ENCODE measurements at places on chromosomes 4 and X. TPM values are rescaled to one million over a fixed set of nuclear protein-coding genes. Genes with fewer than 3 reads are reported as not detected.

DNA sequence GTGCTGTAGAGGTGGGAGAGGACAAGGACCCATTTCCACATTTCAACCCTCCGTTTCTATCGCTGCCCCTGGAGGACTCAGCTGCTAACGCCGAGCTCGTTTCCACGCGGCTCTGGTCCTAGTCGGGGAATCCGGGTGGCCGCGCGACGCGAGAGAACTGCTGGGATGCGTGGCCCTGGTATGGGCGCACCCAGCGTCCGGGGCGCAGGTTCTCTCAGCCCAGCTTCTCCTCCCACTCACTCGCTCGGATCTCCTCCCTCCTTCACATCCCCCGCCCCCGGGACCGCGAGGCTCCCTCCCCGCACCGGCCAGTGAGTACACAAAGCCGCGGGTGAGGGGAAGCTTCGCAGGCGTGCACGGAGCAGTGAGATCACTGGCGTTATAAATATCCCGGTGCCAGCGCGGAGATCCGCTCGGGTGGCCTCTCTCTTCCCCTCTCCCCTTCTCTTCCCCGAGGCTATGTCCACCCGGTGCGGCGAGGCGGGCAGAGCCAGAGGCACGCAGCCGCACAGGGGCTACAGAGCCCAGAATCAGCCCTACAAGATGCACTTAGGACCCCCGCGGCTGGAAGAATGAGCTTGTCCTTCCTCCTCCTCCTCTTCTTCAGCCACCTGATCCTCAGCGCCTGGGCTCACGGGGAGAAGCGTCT is at the start of gene FGF5:
Gene FGF5 (plus strand): TSS at position 412 of the 649 bp plus-strand sequence. CDS start 161 bp downstream, at position 573.
- DNase-seq, result peak; percentile 94

DNA sequence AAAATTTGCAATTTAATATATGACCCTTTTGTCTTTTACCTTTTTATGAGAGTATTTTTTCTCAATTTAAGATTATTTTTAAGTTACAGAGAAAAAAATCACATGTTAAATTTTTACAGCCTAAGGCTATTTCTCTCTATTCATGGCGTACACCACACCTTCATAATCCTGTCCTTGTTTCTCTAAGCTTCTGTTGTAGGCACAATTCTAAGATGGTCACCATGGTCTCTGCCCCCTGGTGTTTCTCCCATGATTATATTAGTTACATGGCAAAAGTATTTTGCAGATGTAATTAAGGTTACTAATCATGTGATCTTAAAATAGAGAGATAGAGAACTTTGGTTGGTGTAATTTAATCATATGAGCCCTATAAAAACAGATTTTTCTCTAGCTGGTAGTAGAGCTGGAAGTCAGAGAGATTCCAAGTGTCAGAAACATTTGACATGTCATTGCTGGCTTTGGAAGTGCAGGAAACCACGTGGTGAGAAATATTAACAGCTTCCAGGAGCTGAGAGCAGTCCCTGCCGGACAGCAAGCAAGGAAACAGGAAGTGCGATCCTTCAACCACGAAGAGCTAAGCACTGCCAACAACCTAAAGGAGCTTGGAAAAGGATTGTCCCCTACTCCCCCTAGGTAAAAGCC is 89.8 kb downstream of the EIF4E start:
- peak; percentile 15 for DNase-seq

DNA sequence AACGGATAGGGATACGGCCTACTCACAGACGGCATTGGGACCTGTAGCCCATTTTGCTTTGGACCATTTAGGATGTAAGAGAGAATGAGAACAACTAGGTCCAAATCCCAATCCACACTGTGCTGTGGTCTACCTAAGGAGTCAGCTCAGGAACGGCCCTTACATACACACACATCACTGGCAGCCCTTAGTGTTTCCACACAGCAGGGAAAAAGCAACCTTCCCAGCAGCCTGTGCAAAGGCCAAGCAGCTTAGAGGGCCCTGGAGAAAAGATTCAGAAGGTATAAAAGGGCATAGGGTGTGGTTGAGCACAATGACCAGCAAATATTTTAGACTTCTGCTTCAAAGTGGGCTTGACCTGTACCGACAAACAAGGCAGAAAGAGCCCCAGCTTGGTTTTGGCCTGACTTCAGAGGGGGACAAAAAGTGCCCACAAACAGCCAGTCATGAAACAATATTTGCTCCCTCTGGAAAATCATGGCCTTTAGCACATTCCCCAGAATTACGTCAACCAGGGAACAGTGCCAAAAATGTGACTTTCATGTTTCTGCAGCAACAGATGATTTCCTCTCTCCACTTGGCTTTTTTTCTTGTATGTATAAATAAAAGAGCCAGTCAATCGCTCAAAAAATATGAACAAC is 359.5 kb upstream of the FGF16 start:
- peak; percentile 10 for DNase-seq

- no peak for DNase-seq
Observed at GRCh38 chrX:154016366-154017076, 3.2 kb downstream of the IRAK1 start.

DNA sequence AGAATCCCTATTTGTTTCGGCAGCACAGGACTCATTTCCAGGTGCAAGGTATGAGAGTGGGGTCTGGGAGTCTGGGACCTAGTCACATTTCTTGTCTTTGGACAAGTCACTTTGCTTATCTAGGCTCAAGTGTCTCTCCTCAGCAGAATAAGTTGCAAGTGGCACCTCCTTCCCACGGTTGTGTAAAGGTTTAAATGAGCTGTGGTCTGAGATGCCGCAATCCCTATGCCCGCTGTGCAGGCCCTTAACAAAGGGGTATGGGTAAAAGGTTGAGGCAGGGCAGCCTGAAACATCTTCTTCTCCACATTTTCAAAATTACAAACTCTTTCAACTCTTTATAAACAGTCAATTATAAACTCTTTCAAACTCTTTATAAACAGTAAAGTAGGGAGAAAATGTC is 93.7 kb downstream of the RTL5 start:
- DNase-seq, result no peak

- DNase-seq, result no peak
Observed at GRCh38 chr4:174058846-174059245, 224.6 kb downstream of the FBXO8 start.

GRCh38 chr4:8282134-8282641 is 12.6 kb downstream of the HTRA3 start:
- no peak for DNase-seq

- no peak for DNase-seq
Observed at GRCh38 chr4:24578364-24578763, 6.0 kb downstream of the DHX15 start.

GRCh38 chr4:84032372-84032771 is 466.7 kb downstream of the NKX6-1 start:
- DNase-seq, result no peak

DNA sequence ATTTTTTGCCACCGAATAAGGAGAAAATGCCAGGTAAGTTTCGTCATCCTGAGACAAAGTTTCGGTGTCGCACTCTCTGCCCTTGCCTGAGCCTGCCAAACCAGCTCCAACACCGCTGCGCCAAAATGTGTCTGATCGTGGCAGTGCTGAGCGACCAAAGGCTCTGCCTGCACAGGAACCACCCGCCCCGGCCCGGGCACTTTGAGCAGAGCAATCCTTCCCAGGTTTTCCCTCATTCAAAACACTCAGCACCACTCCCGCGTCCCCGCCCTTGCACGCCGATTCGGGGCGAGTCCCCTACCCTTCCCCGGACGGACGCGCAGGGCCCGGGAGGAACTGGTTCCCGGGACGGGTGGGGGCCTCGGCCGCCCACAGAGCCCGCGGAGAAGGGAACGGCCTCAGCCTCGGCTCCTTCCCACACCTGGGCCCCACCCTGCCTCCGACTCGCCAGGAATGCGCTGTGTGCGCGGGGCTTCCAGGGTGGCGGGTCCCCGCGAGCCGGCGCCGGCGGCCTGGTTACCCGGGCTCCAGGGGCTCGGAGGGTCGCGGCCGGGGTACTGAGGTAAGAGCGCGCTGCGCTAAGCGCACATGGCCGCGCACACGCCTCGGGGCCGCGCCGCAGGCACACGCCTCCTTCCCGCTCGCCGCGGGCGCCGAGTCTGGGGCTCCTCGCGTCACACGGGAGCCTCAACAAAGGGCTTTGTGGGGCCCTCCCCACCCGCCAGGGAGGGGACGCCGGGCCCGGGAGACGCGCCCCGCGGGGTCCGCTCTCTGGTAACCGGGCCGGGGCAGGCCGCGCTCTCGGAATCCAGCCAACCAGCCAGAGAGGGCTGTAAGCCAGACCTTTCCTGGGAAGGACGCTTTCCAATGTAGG is at the start of gene C4orf36:
Gene C4orf36 (minus strand): TSS at position 661 of the 874 bp plus-strand sequence. CDS start 902 bp downstream, outside the sequence.
- peak; percentile 18 for DNase-seq

DNA sequence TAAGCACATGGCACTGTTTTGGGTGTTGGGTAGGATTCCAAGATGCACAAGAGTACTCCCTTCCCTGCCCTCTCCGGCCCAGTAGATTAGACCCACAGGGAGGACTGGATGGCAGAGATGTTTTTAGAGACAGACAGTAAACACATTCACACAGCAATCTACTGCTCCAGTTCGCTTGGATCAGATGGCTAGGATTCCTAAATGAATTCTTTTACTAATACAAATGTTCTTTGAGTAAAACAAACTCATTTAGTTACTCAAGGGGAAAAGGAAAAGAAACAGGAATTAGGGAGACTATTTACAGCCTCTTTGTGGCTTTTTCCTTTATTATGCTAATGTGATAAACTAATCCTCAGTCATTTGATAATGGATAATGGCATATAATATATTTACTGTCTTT is 5.9 kb downstream of the SNX25 start:
- peak; percentile 18 for DNase-seq

GRCh38 chr4:7705062-7705461 is 234.6 kb downstream of the AFAP1 start:
- DNase-seq, result no peak

- no peak for DNase-seq
Observed at GRCh38 chr4:40788331-40788730, 38.6 kb downstream of the NSUN7 start.

- no peak for DNase-seq
Observed at GRCh38 chrX:46703980-46704379, 54.9 kb downstream of the SLC9A7 start.

DNA sequence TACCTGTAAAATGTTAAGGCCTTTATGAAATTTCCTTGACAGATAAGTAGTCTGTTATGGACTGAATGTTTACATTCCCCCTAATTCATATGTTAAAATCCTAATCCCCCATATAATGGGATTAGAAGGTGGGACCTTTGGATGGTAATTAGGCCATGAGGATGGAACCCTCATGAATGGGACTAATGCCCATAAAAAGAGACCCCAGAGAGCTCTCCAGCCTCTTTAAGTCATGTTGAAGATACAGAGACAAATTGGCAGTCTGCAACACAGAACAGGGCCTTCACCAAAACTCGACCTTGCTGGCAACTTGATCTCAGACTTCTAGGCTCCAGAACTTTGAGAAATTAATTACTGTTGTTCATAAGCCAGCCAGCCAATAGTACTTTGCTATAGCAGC is 1344.5 kb upstream of the PCDH7 start:
- no peak for DNase-seq

DNA sequence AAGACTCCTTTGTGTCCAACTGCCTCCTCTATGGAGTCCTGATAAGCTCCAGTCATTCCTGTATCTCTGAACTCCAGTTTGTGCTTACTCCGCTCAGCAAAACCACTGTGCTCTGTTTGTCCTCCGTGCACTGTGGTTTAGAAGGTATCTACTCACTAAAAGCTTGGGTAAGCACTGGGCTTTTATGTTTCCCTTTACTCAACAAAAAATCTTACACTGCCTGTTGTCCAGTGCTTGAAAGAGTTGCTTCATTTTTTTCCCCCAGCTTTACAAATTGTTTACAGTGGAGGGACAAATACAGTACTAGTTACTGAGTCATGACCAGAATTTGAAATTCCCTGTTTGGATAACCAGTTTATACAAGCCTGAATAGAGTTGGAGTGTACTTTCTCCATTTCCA is 545.3 kb upstream of the FAT1 start:
- DNase-seq, result peak; percentile 85

DNA sequence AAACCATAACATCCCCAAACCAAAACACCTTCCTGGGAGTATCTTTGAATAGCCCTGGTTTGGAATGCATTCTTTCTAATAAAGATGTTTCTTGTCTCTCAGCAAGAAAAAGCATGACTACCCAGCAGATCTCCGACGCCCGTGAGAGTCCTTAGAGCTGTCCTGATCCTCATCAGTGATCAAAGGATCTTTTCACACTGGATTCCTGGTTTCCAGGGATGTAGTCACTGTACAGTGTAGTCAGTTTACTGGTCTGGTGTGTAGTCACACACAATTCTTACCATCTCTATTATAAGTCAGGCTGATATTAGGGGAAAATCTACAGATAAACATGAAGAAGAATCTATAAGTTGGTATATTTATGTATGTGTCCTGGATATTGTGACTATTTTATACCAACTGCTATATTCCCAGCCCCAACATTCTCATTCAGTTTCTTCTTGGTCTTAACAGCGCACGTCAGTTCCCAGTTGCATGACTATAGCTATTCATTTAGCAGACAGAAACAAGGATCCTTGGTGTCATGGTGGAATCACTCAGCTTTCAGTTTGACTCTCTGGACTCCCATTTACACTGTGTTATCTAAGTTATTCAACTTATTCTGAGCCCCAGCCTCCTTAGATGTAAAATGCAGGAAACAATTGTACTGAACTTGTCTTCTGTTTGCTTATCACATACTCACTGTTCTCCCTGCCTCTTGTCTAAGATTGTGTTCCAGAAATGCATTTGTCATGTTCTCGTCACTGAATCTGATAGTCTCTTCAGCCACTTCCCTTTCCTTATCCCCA is 68.3 kb downstream of the SLIT2 start:
- no peak for DNase-seq

DNA sequence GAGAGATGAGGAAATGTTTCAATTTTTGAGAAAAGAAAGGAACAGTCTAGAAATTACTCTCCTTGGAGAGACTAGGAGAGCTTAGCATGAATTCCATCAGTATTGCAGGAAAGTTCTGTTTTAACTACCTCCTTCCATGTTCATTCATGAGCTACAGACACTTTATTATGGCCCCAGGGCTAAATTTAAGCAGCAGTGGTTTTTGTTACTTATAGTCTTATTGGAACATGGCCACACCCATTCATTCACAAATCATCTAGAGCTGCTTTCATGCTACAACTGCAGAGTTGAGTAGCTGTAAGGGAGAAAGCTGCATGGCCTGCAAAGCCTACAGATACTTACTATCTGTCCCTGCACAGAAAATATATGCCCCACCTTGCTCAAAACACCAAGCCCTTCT is 81.7 kb downstream of the SHISA3 start:
- no peak for DNase-seq

- DNase-seq, result no peak
Observed at GRCh38 chr4:11456401-11456800, 27.7 kb upstream of the HS3ST1 start.

AMTN gene
- not detected for polyA plus RNA-seq

PNCK gene
- polyA plus RNA-seq, result 0.22 TPM

USP9X gene
- polyA plus RNA-seq, result 14.9 TPM

NEXMIF gene
- polyA plus RNA-seq, result not detected

FRAS1 gene
- 0.01 TPM for polyA plus RNA-seq

GAGE1 gene
- polyA plus RNA-seq, result not detected

OR13H1 gene
- polyA plus RNA-seq, result not detected

BEX5 gene
- polyA plus RNA-seq, result not detected

TAF9B gene
- 11.9 TPM for polyA plus RNA-seq

All from IMR-90 (cell line).